T-helper 1 cell (primary cell): ENCODE measurements at places on chromosomes 11 and 22.
A peak's percentile ranks its signal among the peaks of the same experiment; 100 is the strongest.

- DNase-seq, result no peak
Observed at GRCh38 chr11:95291946-95292345, 60.9 kb upstream of the SESN3 start.

- no peak for DNase-seq
Observed at GRCh38 chr22:30521368-30522156, 16.1 kb upstream of the SEC14L4 start.

DNA sequence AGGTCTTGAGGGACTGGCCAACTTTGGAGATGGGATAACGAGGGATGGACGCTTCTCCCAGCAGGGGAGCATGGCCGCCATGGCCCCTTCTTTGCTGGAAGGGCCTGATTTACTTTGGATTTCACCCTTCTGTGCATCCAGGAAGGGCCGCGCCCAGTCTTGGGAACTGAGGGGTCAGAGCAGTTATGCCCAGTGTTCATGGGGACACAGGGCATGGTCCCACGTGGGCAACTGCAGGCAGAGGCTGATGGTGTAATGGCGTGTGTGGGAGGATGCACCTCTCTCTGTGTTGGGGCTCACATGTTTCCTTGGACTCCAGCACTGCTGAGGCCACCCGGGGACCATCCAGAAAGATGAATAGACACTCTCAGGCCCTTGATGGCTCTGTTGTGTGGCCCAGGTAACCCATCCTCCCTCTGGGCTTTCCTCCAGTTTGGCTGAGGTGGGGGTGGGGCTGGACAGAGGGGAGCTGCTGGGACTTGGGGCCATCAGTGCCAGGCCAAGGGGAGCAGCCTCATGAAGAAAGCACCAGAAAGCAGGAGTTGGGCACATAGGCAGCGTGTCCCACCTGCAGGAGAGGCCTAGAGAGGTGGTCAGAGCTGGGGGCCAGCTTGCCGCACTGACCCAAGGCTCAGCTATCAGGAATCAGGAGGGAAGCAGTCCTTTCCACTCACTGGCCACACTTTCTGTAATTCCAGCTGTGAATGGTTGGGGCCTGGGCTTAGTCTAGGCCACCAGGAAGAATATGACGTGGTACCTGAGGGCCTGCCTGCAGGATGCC lies 1033.9 kb downstream of the TBC1D22A start:
- DNase-seq, result no peak

GRCh38 chr22:22721681-22722354 lies 77.4 kb downstream of the GGTLC2 start:
- DNase-seq, result no peak

DNA sequence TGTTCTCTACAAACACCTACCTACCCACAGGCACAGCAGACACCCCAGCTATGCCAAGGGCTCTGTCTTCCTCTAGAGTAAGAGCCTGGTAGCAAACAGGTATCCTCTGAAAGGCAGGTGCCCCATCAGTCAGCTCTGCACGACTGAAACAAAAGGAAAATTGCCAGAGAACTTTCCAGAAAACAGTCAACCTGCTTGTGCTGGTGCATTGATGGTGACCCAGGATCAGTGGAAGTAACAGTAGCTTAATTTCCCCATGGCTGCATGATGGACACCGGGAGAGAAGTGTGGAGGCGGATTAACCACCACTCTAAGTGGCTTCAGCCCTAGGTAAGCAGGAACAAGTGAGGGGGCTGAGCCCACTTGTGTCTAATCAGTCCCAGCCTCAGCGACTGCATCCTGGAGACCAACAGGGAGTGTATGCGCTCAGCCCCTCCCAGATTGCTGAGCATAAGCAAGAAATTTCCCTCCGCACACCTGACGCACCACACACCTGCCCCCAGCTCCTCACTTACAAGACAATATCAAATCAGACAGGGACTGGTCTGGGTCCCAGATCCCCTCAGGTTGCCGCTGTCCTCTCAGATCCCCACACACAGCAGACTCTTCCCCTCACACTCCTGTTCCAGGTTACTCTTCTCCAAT lies 70.7 kb upstream of the IGLL5 start:
- DNase-seq, result no peak

- no peak for DNase-seq
Observed at GRCh38 chr11:70716986-70717775, 318.9 kb downstream of the CTTN start.

DNA sequence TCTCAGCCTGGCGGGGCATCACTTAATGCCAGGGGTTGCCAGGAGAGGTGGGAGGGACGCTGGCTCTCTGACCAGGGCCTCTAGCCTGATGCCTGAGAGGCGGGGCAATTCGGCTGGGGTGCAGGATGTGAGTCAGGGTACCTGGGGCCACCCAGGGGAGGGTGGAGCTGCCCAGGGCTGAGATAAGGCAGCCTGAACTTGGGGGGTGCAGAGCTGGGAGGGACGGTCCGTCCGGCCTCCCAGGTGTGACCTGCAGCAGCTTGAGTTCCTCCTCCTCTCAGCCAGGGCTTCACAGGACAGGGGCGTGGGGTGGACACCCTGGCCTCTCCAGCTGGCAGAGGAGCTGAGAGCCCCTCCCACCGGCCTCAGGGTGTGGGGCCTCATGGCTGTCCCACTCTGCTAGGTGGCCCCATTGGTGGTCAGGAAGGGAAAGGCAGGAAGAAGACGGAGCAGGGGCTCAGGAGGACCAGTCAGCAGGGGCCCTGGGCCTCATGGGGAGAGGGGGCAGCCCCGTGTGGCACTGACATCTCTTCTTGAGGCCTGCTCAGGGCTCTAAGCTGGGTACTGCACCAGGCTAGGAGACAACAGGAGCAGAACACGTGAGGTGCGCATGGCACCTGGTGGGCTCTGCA lies 942 bp upstream of the RPS6KA4 start:
- no peak for DNase-seq

- no peak for DNase-seq
Observed at GRCh38 chr11:85889676-85890579, 34.7 kb downstream of the CCDC83 start.

- DNase-seq, result no peak
Observed at GRCh38 chr11:87809256-87809655, 366.0 kb downstream of the RAB38 start.

- DNase-seq, result no peak
Observed at GRCh38 chr22:24188705-24189248, 7.5 kb downstream of the SUSD2 start.

DNA sequence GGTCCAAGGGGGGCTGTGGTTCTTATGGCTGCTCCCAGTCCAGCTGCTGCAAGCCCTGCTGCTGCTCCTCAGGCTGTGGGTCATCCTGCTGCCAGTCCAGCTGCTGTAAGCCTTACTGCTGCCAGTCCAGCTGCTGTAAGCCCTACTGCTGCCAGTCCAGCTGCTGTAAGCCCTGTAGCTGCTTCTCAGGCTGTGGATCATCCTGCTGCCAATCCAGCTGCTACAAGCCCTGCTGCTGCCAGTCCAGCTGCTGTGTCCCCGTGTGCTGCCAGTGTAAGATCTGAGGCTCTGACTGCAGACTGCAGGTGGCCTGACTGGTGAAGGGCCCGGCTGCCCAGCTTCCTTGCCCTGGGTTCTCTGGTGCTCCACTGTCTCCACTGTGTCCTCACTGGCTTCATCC lies 696 bp downstream of the KRTAP5-5 start:
- no peak for DNase-seq

DNA sequence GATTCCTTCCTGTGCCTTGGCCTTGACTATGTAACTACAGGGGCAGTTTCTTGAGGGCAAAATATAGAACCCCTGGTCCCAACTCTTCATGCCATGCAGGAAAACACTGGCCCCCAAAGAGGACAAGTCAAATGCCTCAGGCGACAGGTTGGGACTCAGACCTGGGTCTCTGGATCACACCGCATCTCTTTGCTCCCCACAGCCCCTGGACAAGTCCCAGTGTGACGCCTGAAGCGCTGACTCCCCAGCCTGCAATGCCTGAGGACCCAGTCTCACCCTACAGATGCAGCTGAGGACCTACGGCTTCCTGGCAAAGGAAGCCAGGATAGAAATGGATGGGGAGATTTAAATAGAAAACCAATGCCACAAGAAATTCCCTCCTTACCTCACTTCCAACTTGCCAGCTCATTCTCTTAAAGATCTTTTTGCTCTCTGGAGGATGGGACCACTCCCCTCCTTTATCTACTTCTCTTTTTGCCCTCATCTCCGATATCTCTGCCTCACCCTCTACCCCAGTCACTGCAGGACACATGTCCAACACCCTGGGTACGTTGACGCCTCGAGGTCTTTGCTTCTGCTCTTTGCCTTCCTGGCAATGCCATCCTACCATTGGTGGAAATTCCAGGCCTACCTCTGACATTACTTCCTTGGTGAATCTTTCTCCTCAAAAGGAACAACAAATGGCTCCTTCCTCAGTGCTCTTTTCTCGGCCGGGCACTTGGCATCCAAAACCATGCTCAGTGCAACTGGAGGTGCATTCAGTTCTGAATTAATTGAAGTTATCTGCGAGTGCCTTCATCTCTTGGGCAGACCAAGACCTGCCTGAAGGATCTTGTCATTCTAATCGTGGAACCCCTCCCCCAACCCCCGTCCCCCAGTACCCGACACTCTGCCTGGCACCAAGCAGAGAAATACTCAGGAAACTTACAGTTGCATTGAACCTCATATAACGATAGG lies 2.0 kb upstream of the PRDM11 start:
- no peak for DNase-seq

- DNase-seq, result no peak
Observed at GRCh38 chr11:134120143-134120850, 51.4 kb downstream of the JAM3 start.

GRCh38 chr11:88327061-88327460 lies 10.5 kb downstream of the CTSC start:
- no peak for DNase-seq

- no peak for DNase-seq
Observed at GRCh38 chr22:50625131-50625567, 2.8 kb downstream of the ARSA start.

- DNase-seq, result peak; percentile 52
Observed at GRCh38 chr22:23772649-23773473, at the start of gene MMP11. MMP11 (plus strand) TSS chr22:23772849; CDS start chr22:23772871, 22 bp downstream.

DNA sequence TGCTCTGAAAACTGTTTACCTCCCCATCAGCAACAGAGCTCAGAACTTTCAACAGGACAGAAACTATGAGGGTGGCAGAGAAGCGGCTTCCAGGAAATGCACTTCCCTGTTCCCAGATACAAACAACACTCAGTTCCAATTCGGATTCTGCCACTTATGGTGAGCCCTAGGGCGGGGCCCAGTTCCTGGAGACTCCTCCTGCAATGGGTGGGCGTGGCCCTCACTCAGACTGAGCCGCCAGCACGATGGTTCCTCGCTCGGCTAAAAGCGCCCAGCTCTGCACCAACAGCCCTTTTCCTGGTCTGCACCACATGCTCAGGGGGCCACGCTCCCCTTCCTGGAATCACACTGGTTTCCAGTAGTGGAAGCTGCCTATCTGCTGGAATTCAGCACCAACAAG lies 314.1 kb downstream of the CTTN start:
- DNase-seq, result no peak

DNA sequence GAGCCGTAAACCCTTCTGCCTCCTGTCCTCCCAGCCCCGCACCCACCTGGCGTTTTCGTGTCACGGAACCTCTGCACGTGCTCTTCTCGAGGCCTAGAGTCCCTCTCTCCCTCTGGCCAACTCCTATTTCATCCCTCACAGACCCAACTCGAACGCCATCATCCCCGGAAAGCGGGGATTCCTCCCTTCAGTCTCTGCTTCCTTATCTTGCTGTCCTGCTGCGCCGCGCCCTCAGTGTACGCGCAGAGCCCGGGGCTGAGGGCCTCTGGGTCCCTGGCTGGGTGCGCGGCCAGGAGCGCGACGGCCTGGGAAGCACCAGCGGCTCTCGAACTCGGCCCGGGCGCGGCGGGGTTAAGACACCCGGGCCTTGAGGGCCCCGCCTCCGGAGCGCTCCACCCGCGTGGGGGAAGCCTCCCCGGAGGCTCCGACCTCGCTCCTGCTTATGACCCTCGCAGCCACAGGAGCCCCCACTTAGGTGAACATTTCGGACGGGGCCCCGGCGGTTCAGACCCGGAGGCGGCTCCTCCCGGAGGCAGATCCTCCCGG lies 398 bp upstream of the ATG16L2 start:
- peak; percentile 67 for DNase-seq

DNA sequence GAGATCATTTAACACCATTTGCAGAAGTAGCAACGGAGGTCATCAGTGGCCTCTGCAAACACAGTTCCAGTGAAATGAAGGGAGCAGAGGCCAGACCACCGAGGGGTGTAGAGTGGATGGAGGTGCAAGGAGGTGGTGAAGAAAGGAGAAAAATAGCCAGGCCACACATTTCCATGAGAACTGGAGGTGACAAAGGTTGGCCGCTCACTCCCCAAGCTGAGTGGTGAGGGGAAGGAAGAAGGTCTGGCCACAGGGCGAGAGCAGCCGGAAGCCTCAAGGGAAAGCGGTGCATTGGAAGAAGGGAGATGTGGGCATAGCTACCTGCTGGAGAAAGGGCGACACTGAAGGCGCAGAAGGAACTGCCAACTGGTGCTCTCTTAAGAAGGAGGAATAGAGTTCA lies 20.1 kb upstream of the TMPRSS4 start:
- DNase-seq, result no peak

GRCh38 chr11:42770444-42771065 lies 541.2 kb upstream of the API5 start:
- DNase-seq, result no peak

DNA sequence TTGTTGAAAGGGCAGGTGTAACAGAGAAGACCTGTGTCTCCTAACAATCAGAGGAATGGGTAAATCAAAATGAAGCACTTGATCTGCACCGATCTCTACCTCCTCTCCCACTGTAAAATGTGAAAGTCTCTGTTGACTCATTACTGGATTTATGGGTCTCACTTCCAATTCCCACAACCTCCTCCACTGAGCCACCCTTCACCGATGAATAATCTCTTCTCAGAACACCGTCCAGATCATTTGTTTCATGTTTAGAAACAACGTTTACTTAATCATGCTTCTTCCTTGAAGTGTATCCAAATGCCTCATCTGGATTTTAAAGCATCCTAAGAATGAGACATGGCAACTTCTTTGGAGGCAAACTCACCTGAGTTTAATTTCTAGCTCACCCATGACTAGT lies 643.6 kb downstream of the ETS1 start:
- no peak for DNase-seq

- DNase-seq, result no peak
Observed at GRCh38 chr11:77441426-77441825, 32.5 kb downstream of the PAK1 start.

DNA sequence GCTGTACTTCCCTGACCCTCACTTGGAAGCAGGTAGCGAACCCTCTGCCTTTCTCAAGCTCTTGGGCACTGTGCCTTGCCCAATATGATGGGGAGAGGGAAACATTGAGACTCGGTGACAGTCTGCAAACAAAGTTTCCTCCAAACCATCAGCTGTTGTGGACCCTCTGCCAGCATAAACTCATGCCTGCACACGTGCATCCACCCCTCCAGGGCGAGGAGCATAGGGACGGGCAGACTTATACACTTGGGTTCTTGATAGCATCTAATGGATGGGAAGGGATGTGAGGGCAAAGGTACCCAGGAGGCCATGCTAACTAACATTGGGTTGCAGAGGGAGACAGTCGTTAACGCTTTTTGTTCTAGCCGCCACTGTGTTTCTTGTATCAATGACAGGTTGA lies 8.2 kb upstream of the MAPK8IP1 start:
- DNase-seq, result no peak
